ENCODE measurements at places on chromosomes 1 and 21.
A peak's percentile ranks its signal among the peaks of the same experiment; 100 is the strongest.

- DNase-seq = no peak
Observed at GRCh38 chr1:27153927-27154358, 982 bp downstream of the SLC9A1 start.

DNA sequence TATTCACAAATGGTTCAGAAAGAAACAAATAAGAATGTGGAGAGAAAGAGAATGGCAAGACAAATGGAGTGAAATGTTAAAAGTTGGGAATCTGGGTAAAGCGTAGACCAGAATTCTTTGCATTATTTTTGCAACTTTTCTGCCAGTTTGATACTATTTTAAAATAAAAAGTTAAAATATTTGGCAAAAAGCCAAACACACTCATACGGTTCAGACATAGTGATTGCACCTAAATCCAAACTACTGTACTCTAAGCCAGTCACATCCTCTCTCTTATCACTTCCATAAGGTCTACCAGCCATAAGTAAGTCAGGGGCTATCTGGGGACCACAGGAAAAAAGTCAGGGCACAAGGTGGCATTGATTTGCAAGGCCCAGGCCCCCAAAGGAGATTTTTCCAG lies 14.4 kb downstream of the STUM start:
- no peak for DNase-seq

DNA sequence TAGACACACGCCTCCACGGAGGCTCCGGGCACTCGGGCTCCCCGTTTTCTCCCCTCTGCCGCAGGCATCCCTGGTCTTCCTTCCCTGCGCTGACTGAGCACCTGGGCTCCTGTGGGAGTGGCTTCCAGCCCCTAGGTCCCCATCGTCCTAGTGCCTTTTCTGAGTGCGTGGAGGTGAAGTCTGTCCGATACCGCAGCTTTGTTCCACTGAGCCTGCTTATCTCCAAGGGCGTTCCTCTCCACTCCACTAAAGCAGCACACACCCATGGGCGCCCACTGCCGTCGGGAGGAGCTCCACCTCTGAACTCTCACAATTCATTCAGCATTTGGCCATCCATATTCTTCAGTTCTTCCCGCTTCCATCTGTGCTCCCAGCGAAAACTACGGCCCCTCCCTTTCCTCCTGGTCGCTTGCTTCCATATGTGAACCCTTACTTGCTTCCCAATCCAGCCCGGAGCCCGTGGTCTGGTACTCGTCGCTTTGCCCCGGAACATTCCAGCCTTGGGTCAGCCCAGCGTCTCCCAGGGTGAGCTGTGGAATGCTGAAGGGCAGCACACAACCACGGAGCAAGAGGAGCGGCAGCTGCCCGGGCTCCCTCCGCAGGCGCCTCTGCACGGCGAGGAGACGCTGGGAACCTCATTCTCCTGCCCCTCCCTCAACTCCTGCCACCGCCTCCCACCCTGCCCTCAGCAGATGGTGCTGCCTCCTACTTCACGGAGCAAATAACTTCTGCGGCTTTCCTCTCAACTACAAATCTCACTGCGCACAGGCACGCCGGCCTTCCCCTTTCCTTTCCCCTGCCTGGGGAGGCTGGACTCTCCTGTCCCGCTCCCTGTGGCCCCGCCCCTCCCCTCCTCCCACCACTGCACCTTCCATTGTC lies 27.5 kb downstream of the ATP8B2 start:
- DNase-seq = peak; percentile 44

DNA sequence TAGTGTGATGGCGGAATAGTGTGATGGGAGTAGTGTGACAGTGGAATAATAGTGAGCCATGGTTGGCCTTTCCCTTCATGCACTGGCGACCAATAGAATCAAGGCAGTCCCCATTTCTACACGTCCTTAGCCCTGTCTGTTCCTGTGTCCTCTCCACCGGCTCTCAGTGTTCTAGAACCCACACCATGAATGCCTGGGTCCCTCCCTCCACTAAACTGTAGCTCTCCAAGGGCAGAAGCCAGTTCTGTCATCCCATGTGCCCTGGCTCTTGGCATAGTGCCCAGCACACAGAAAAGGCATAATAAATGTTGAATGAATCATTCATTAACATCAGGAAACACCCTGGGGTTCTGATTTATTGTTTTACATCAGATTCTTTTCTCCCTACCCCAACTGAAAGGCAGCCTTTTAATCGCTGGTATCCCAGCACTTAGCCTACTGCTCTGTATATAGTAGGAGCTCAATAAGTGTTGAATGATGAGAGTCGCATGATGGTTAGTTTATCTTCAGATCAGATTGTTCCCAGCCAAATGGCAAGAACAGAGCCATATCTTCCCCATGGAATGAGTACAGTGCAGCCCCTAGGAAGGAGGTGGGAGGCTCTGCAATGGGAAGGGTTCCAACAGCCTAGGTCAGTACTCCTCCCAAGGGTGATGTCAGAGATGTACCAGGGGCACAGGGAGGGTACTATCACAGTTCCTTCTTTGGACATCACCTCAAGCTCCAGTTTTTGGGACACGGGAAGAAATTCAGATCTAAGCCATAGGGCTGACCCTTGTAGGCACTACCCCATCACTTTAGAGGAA lies 325.7 kb downstream of the HHAT start:
- DNase-seq = no peak

DNA sequence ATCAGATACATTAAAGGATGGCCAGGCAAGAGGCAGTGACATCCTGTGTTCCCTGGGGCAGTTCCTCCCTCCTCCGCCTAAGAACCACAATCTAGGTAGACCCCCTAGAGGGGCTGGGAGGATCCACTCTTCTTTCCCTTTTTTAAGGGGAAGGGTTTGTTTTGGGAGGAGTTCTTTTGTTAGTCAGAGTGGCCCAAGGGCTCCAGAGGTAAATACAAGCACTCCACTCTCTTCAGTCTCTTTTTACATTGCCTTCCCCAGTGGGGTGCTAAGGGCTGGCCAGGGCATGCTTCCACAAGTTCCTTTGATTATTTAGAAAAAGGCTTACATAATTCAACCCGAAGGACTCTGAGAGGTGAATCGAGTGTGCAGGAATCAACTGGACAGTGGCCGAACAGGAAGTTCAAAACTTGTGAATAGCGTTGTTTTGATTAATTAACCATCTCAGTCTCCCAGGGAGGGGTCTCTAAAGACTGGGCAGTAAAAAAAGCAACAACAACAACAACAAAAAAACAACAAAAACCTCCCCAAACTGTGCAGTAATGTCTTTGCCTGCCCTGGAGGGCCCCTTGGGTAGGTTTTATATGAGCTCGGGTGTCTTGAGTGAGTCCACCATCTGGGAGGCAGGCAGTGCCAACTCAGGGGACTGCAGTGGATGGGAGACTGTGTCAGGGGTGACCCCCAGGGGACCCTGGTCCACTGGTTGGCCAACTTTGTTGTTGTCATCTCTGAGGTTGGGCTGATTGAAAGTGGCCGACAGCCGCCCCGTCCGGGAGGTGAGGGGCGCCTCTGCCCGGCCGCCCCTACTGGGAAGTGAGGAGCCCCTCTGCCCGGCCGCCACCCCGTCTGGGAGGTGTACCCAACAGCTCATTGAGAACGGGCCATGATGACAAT lies 33.2 kb upstream of the ENO1 start:
- DNase-seq = no peak

DNA sequence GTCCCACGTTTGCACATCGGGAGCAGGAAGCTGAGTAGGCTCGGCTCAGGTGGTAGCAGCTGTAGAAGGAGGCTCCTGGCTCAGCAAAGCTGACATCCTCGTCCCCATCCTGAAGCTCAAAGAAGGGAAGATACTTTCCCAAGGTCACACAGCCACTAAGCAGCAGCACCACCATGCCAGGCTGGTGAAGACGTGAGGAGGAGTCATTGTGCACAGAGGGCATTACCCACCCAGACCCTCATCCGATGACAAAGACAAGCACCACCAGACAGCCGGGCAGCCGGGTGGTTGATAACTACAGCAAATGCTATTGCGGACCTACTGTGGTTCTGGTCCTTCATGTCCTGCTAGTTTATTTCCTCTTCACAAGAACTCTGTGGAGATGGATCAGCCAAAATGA lies 186.9 kb downstream of the MATN1 start:
- DNase-seq = no peak

- no peak for DNase-seq
Observed at GRCh38 chr1:204424621-204425020, 13.0 kb upstream of the PPP1R15B start.

- peak; percentile 53 for DNase-seq
Observed at GRCh38 chr1:103341377-103341880, 184.1 kb upstream of the RNPC3 start.

DNA sequence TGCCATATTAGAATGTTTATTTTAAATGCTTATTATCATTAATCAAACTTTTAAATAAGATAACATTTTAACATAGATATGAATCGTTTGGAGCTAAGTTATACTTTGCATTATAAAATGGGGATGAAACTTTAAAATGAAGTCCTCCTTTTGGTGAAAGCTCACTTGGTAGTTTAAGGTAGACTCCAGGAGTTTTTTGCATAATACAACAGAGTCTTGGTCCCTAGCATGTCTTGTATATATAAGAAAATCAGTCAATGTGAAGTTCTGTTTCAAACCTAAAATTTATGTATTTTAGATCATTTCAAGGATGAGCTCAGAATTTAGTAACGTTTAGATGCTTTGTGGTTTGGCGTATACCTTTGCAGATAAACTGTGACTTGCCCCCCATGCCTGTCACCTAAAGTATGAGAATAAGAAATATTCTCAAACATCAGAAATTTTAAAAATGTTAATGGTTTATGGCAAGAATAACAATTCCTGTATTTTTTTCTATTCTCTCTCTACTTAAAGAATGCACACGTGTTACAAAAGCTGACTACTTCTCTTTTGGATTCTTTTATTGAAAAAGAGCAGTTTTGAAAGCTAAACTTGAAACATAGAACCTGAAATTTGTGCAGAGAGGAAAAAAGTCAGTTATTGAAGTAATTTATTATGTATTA lies 3.8 kb downstream of the NFIA start:
- DNase-seq = no peak

- no peak for DNase-seq
Observed at GRCh38 chr1:61084491-61085031, 2.2 kb downstream of the NFIA start.

GRCh38 chr1:77036560-77036959 lies 169.3 kb downstream of the ST6GALNAC5 start:
- peak; percentile 13 for DNase-seq

DNA sequence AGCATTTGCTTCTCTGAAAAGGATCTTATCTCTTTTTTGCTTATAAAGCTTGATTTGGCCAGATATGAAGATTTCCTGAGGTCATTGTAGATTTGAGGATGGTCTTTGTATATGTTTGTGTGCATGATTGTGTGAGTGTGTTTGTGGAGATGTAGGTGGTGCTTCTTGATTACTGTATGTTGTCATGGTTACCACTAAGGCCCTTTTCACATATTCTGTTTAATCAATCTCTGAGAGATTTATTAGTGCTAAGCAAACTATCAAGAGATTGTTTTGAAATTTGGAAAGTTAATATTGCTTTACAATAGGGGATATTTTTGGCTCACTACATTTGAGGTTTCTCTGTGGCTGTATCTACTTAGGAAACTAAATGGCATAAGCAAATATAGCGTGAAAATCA lies 191.7 kb downstream of the S1PR1 start:
- DNase-seq = no peak

- no peak for DNase-seq
Observed at GRCh38 chr1:29488794-29489311, 252.5 kb downstream of the PTPRU start.

- DNase-seq = peak; percentile 24
Observed at GRCh38 chr1:229159668-229160544, 111.0 kb upstream of the RAB4A start.

GRCh38 chr1:193394336-193394735 lies 207.9 kb upstream of the B3GALT2 start:
- DNase-seq = no peak

DNA sequence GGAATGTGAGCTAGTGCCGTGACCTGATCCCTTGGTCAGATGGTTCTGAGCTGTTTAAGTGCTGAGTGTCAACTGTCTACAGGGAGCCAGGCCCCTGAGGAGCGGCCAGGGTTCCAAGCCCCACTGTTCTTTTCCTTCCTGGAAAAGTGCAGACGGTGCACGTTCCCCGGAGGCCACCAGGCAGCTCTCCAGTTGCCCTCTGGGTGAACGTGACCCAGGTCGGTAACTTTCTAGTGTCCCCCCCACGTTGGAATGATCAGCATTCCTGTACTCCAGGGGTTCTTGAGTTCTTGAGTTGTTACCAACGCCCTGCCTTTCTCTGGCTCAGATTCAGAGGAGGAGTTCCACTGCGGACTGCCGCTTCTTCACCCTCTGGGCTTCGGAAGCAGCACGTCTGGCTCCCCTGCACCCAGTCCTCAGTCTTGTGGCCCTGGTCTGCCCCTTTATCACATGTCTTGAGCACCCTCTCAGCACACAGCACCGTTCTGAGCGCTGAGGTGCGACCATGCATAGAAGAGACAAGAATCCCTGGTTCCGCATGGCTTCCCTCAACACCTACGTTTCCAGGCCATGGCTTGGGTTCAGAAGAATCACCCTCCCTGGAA lies 131.5 kb downstream of the DHRS3 start:
- DNase-seq = no peak

GRCh38 chr1:226474443-226475141 lies 66.7 kb upstream of the PARP1 start:
- peak; percentile 59 for DNase-seq

DNA sequence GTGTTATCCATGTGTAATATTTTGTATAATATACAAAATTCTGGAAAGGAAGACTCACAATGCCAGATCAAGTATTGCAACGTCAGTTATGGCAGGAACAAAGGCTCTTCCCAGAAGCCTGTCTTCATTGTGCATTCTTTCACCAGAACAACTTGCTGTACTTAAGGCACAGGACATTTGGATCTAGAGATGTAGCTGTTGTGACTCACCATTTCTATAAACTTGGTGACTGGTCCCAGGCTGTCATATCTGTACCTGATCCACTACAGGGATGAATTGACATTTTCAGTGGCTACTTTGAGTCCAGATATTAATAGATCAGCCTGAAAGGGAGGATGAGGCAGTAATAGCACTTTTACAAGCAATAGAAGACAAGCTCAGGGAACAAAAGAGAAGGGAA lies 299.8 kb downstream of the DISC1 start:
- no peak for DNase-seq

- DNase-seq = no peak
Observed at GRCh38 chr1:203544485-203544884, 50.5 kb downstream of the OPTC start.

GRCh38 chr1:112985123-112985522 lies 29.1 kb upstream of the SLC16A1 start:
- DNase-seq = no peak
